ENCODE measurements at places on chromosomes 11 and 22. TPM values are rescaled to one million over a fixed set of nuclear protein-coding genes. Genes with fewer than 3 reads are reported as not detected.

- DNase-seq: no peak
Measured at GRCh38 chr22:29342577-29343312, 27.2 kb upstream of the RASL10A start.

DNA sequence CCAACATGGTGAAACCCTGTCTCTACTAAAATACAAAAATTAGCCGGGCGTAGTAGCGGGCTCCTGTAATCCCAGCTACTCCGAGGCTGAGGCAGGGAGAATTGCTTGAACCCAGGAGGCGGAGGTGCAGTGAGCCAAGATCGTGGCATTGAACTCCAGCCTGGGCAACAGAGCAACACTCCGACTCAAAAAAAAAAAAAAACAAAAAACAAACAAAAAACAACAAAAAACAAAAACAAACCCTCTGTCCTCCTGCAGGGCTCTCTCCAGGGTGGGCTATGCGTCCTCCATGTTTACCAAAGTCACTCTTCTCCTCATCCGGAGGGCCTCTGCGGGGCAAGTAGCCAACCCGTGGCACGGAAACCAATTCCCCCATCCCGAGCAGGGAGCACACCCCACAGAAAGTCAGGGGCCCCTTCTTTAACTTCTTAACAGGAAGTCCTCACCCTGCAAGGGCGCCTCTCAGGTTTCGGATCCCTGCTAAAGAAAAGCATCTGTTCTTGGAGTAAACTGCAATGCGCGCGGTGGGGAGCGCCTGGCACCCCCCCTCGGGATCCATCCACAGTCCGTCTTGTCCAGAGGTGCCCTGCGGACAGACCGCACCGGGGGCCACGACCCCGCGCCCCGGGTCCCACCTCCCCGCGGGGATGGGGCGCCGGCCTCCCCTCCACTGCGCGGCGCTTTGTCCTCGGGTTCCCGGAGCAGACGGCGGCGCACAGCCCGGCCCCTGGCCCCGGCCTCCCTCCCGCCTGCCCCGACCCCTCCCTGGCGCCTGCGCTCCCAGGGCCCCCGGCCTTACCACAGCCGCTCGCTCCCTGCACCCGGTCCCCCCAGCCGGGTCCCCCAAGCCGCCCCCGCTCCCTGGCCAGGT, 712 bp downstream of the CERK start:
- peak; percentile 67 for DNase-seq

The KIAA0930 gene
- total RNA-seq: 30.1 TPM

DNA sequence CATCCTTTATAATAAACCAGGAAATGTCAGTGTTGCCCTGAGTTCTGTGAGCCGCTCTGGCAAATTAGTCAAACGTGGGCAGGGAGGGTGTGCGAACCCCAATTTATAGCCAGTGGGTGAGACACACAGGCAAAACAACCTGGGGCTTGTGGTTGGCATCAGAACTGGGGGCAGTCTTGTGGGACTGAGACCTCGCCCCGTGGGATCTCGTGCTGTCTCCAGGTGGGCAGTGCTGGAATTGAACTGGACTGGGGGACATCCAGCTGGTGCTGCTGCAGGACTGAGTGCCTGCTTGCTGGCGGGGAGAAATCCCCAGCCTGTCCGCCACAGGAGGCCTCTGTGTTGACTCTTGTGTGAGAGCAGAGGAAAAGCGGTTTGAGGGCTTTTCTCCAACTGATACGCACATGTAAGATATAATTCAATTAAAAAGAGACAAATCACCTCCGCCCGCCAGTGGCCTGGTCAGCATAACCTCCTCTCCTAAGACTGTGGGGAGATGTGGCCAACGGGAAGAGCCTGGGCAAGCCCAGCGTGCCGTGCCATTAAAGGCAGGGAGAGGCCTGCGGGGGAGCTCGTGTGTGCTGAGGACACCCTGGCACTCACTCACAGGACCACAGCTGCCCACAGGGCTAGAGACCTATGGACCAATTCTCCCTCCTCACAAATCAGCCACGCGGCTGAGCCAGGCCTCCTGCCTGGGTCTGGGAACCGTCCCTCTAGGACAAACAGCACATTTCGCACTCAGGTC, 18.4 kb downstream of the SULT4A1 start:
- DNase-seq: no peak

The GGT5 gene
- 4.9 TPM for total RNA-seq

The APOA5 gene
- not detected for total RNA-seq

GRCh38 chr22:20589614-20590476, 82.4 kb downstream of the MED15 start:
- no peak for DNase-seq

The APOL6 gene
- 7.9 TPM for total RNA-seq

DNA sequence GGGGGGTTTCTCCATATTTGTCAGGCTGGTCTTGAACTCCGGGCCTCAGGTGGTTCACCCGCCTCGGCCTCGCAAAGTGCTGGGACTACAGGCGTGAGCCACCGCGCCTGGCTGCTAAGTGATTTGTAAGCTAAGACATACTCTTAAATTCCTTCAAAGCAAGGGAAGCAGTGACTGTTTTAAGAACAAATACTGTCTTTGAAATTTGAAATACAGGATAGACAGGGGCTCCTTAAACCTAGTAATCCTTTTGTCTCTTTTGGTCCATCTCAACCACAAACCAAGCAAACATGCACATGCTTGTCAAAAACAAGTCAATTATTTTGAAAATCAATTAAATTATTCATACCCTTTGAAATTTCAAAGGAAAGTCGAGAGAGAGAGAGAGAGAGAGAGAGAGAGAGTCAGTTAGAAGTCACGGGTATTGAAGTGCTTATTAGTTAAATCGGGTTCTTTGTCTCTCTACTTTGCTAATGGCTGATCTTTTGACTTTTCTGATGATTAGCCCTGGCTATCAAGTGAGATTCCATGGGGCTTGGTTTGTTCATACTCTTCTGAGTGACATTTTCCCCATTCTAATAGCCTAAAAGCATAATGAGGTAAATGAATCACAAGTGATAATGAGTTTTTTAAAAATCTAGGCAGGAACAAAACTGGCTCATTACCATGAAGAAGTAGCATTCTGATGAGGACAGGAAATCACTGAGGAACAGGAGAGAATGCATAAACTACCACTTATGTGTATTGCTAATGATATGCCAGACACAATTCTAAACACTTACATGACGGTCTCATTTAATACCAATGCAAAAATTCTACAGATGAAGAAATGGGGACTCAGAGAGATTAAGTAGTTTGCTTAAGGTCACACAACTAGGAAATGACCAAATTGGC, 48.0 kb downstream of the MCHR1 start:
- no peak for DNase-seq

The CCDC73 gene
- not detected for total RNA-seq

GRCh38 chr11:74686792-74687191, 44.4 kb downstream of the CHRDL2 start:
- DNase-seq: no peak

- DNase-seq: no peak
Measured at GRCh38 chr22:43627485-43628213, 184.5 kb downstream of the EFCAB6 start.

The ARL2 gene
- 131 TPM for total RNA-seq

DNA sequence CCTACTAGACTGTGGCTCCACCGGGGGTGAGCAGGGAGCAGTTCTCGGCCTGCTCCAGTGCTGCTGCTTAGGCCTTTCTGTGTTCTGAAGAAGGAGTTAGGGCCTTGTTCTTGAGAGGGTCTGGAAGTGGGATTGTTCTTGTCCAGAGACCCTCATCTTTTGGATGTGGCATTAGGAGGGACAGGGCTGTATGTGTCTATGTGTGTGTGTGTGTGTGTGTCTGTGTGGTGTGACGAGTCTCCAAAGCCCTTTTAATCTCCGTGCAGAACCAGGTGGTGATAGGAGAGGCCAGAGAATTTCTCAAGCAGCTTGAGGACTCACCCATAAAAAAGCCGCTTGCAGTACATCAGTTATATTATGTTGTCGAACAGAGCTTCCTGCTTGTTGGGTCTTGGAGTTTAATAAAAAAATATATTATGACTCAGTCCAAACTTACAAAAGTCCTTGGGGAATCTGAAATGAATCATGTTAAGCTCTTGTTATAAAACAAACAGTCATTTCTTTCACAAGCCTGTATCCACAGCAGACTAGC, 196.5 kb downstream of the TENM4 start:
- DNase-seq: peak; percentile 77

GRCh38 chr11:3894128-3894731, 38.8 kb downstream of the STIM1 start:
- DNase-seq: no peak
